ENCODE measurements at places on chromosomes 5 and 9.

- DNase-seq = no peak
These were observed 52.8 kb downstream of the CTNND2 start for GRCh38 chr5:11851416-11851815.

DNA sequence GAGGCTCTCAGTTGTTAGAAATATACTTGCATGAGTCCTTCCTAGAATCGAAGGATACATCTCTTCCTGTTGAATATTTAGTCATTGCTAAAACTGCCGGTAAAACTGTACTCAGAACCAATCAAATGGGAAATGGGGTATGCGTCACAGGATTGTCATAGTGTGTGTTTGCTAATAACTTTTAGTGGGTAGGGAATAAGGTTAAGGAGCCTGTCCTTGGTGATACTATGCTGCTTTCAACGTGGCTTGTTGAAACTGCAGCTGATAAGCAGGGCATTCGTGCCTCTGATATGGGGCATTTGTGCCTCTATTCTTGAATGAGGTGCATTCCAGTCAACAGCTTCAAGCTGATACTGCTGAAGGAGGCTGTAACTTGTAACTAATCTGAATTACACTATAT lies 26.6 kb downstream of the HABP4 start:
- DNase-seq = no peak

GRCh38 chr9:22169727-22170503 lies 160.8 kb upstream of the CDKN2B start:
- DNase-seq = no peak

- DNase-seq = no peak
These were observed 196.8 kb downstream of the ANXA1 start for GRCh38 chr9:73348471-73348870.

DNA sequence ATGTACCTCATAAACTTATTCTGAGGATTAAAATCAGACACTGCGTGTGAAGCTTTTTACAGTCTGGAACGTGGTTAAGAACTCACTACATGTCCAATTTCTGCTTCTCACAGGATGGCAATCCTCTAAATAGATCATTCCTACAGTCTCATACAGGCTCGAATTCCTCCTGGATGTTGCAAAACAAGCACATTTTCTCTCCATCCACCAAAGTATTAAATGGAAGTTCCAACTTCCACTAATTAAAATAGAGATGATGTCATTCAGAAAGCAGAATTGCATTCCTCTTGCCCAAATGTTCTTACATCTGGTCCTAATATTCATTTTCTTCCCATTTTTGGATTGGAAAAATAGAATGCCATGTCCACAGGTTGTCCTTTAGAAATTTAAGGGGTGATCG lies 145.5 kb upstream of the PCA3 start:
- DNase-seq = no peak

- DNase-seq = no peak
These were observed 329.5 kb downstream of the ICE1 start for GRCh38 chr5:5751987-5752386.

GRCh38 chr9:89821081-89821480 lies 216.3 kb downstream of the GADD45G start:
- no peak for DNase-seq

DNA sequence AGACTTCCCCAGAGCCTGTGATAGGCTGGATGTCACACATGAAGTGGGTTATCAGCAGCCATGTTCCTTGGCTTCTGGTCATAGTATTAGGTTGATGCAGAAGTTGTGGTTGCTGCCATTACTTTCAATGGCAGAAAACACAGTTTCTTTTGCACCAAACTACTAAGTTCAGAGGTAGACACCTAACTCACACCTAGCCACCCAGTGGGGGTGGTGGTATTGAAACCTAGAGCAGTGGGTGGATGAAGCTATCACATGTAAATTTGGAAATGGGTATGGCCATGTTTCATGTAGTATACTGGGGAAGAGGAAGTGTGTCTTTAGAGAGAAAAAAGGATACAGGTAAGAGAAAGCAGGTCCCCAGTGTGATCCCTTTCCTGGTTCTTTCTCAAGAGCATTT lies 347.9 kb upstream of the SEMA6A start:
- DNase-seq = no peak

DNA sequence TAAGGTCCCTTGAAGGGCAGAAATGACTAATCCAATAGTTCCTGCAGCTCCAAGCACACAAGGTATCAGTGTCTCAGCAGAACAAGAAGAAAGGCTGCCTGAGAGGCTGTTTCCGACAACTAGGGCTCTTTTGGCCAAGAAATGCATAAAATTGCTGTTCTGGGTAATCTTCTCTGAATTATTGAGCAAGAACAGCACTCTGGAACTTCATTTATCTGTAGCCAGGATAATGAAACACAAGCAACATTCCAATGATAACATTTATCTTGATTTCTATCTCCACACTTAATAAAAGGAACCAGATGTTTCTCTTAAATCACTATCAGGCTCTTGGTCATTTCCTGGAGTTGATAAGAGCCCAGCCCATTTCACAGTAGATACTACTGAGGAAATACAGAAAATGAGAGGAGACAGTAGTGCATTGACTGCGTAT lies 17.0 kb upstream of the AUH start:
- DNase-seq = no peak

GRCh38 chr9:136728080-136728547 lies 14.6 kb downstream of the LCN10 start:
- DNase-seq = peak; percentile 88

DNA sequence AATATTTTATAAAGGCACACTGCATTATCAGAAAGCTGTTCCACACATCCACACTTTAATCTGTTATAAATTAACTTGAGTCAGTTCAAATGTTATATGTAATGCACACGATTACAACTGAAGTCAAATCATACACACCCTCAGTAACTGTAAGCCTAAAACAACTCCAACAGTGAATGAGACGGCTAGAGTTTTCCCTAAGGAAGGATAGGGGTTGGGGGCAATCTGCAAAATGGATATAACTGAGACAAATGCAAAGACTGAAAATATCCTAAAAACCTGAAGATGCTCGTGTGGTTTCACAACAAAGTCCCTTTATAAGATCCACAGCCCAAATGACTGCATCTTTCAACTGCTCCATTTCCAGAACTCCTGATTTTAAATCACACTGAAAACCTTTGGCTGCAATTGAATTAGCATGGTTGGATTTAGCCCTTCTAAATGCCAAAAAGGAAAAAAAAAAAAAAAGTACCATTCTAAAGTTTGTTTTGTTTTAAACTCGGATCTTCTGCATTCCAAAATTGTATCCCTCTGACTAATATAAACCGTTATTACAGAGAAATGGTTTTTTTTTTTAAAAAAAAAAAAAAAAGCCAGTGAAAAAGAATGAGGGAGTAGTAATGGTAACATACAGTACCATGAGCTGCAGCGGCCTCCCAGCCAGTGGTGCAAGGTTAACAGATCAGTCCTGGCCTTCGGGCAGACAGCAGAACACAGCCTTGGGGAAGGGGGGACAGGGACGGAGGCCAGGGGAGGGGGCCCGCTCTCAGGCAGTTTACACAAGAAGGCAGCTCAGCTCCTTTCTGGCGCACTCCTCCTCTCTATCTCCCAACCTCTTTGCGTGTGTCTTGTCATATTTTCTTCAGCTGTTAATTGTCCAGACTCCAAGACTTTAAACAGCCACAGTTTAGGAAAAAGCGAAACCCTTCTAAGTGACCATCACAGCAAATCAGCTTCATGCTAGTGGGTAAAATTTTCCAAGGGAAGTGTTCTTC lies 166.1 kb downstream of the BNC2 start:
- DNase-seq = no peak

DNA sequence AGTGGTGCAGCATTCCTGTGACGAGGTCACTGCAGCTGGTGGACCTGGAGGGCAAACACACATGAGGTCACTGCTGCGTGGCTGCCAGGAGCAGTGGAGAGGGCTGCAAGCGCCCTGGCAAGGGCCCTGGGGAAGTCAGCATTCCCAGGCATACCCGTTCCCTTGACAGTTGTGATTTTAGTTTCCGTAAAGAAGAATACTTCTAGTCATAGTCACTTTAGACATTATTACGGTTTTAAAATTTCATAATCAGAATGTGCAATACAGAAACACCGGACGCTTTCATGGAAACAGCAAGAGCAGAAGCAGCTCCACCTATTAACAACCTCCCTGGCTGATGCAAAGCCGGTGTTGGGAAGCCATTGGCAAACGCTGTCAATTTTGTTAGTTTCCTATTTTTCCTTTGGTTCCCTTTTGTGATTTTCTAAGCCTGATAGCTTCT lies 129.8 kb downstream of the GADD45G start:
- DNase-seq = no peak

- no peak for DNase-seq
These were observed 206.0 kb upstream of the DMRTA1 start for GRCh38 chr9:22240619-22241018.

DNA sequence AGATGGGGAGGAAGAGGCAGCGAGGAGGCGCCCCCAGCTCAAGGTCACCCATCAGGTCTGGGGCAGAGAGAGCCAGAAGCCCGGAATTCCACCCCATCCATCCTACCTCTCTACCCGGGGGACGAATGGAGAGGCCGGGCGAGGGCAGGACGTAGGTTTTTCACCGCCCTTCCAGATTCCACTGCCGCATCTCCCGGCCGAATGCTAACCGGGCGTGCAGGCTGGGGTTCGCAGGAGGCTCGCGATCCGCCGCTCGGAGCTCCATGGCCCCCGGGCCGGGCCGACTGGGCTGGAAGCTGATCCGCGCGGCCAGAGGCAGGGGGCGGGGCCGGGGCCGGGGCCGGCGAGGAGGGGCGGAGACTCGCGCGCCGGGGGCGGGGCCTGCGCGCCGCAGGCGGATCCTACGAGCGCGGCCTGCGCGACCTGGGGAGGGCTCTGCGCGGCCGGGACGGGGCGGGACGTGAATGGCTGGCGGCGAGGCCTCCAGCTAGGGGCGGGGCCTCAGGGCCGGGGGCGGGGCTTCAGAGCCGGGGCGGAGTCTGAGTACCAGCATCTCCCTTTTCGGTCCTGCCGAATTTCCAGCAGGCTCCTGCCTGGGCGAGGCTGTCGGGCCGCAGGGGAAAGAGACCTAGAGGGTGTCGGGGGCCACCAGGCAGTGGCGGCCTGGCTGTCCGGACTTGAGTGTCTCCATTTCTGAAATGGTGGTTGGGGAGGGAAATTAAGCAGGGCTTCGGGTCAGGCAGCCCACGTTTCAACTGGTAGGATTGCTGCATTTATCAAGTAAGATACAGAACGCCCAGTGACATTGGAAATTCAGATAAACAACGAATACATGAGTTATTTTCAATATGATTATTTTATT lies at the start of gene ST6GALNAC4:
Gene ST6GALNAC4, minus strand, starts transcription at position 322 of the 862 bp plus-strand sequence. CDS start 622 bp downstream, outside the sequence.
- DNase-seq = peak; percentile 91

- no peak for DNase-seq
These were observed 16.0 kb downstream of the LYRM7 start for GRCh38 chr5:131186561-131187256.

GRCh38 chr9:79396168-79396567 lies 175.6 kb upstream of the TLE4 start:
- no peak for DNase-seq

DNA sequence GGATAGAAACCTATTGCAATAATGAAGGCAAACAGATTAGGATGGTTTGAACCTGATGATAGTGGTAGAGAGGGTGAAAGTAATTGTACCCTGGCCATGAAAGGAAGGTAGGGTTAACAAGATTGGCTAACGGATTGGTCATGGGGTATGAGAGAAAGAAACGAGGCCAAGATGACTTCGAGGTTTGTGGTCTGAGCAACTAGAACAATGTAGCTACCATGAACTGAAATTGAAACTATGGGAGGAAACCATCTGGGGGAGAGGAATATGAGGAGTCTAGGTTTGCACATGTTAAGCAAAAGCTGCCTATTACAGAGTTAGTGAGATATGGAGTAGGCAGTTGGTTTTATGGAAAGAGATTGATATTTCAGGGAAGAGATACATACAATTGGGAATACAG lies 406.0 kb downstream of the PRELID2 start:
- DNase-seq = no peak

DNA sequence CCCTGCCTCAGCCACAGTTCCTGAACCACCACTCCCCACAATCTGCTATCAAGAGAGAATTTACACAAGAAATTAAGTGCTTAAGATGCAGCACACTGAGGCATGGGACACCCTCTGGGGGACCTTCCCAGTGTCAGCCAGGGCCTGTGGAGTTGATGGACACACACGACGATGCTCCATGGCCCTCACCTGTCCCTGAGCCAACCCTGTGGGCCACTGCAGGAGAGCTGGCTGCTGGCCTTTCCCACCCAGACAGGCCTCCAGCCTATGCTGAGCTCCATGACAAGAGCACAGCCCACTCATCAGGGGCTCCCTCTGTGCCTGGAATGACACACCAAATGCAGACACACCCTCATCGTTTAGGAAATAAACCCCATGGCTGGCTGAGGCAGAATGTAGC lies 124.6 kb downstream of the ADAMTS16 start:
- DNase-seq = no peak

- peak; percentile 5 for DNase-seq
These were observed 88.1 kb downstream of the PCSK1 start for GRCh38 chr5:96344678-96345577.

- no peak for DNase-seq
These were observed 19.8 kb upstream of the NRARP start for GRCh38 chr9:137321726-137322361.

- no peak for DNase-seq
These were observed 94.2 kb downstream of the AGTPBP1 start for GRCh38 chr9:85647571-85647970.

DNA sequence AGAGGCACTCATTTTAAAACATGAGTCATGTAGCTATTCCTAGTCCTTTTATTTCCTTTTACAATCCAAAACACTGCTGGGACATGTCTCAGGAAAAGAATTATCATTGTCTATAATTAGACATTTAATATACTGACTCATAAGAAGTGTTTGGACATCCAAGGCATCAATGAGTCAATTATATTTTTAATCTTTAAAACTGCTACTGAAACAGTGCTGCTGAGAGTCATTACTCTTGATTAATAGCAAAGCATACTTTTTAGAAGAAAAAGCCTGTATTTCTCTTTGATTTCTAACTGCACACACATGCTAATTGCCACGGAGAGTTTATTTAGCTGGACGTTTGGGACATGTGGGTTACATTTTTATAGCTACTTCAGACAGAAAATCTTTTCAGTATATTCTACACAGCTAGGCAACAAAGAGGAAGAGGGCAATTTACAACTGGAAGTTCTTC lies 1249.0 kb upstream of the CDH18 start:
- DNase-seq = no peak

- no peak for DNase-seq
These were observed 14.4 kb downstream of the DOCK8 start for GRCh38 chr9:228929-229695.

DNA sequence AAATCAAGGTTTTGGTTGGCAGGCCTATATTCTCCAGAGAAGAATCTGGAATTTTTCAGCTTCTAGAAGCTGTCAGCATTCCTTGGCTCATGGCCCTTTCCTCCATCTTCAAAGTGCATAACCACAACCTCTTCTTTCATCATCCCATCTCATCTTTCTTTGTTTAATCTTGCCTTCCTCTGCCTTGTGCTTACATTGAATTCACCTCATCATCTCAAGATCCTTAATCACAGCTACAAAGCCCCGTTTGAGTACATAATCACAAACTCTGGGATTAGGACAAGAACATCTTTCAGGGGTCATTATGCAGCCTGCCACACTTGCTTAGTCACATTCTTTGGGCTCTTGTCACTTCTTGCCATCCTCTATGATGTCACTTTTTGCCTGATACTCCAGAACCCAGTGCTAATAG lies 130.3 kb downstream of the FOXD1 start:
- no peak for DNase-seq

- DNase-seq = no peak
These were observed 219.0 kb downstream of the BNC2 start for GRCh38 chr9:16651446-16651964.

- DNase-seq = no peak
These were observed 7.9 kb upstream of the KCNMB1 start for GRCh38 chr5:170397059-170397458.

GRCh38 chr5:145887217-145887616 lies 14.4 kb upstream of the GRXCR2 start:
- no peak for DNase-seq

- DNase-seq = no peak
These were observed 88.8 kb upstream of the EQTN start for GRCh38 chr9:27385606-27386322.

Data from stimulated activated CD4-positive, alpha-beta T cell treated with anti-CD3 and anti-CD28 coated beads, Interleukin-4, amount 100 ng/mL, for 4 hours (primary cell).